ENCODE measurements at places on chromosomes 13 and 19.

GRCh38 chr13:48559638-48560320 is 26.9 kb upstream of the RCBTB2 start:
- DNase-seq: no peak

DNA sequence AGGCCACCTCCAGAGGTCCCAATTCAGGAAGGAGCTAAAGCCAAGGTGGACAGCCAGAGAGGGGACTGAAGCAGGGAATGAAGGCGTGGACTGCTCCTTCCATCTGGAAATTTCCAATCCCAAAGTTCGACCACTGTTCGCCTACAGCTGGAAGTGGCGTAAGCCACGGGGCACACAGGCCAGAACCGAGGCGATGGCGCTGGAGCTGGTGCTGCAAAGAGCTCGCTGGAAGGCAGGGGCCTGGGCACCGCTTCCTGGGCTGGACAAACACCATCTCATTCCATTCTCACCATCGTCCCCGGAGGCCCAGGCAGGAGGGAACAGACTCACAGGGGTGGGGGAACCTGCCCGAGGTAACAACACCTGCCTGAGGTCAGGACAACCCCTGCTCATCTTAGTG is 4.2 kb downstream of the MAP2K2 start:
- no peak for DNase-seq

DNA sequence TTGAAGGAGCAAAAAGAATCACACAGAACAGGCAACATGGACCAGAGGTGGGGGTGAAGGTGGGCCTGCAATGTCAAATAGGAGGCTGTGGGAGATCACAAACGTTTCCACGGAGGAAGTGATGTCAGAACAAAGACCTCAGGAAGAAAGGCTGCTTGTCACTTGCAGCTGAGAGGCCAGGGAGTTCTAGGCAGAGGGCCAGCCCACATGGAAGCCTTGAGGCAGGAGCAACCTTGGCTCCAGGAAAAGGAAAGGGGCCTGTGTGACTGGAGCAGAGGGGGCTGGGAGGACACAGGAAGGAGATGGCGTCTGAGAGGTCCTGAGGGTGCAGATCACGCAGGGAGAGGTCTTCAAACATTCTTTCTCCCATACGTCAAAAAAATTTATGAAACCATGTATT is 16.3 kb downstream of the ZNF160 start:
- no peak for DNase-seq

DNA sequence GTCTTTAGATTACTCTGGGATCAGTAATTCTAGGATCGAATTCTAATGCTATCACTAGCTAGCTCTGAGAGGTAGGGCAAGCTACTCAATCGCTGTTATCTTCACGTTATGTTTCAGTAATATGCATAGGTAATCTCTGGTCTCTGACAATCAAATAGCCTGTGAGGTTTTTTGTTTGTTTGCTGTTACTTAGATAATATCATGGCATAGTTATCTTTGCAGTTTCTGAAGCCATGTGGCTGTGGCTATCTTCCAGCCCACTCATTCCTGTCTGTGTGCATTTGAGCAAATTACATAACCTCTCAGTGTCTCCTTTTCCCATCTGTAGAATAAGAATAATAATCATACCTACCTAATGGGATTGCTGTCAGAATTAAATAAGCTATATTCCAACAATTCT is 330.2 kb downstream of the PCDH9 start:
- DNase-seq: no peak

DNA sequence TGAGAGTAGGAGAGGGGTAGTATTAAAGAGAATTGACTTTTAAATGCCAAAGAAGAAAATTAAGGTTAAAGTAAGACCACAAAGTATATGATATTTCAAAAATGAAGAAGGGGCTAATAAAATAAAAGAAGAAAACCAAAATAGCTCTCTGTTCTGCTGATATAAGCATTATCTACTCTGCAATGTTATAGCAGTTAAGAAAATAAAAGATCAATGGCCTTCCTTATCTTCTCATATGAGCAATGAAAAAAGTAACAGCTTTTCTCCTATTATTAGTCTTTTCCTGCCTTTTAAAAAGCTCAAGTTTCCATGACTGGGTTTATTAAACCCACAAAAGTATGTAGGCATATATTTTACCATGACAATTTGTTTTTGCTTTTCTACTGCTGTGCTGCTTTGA is 126.4 kb downstream of the TBC1D4 start:
- no peak for DNase-seq

- no peak for DNase-seq
Observed at GRCh38 chr13:45332036-45332830, 8.8 kb downstream of the TPT1 start.

- peak; percentile 76 for DNase-seq
Observed at GRCh38 chr19:53254411-53255341, at the start of gene ZNF677. TSS of gene ZNF677 (minus strand) at chr19:53254873. CDS start at chr19:53251550, 3,323 bp downstream.

DNA sequence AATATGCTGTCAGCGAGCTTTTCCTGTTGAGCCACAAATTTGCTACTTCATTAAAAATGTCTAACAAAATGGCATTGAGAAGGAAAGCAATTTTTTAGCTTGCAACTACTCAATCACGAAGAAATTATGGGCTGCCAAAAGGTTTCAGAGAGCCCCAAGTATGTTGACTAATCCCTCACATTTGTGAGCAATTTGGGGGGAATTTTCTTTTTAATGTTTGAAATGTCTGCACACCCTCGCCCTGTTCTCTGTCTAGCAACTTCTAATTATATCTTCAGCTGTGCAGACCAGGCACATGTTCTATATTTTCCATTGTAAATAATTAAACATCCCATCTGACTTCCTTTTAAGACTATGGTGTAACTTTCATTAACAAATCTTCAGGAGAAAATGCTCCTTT is 192.9 kb downstream of the DCT start:
- no peak for DNase-seq

- DNase-seq: no peak
Observed at GRCh38 chr13:105207572-105208293, 1327.7 kb downstream of the EFNB2 start.

- DNase-seq: no peak
Observed at GRCh38 chr13:76023652-76024051, 387.5 kb downstream of the LMO7 start.

DNA sequence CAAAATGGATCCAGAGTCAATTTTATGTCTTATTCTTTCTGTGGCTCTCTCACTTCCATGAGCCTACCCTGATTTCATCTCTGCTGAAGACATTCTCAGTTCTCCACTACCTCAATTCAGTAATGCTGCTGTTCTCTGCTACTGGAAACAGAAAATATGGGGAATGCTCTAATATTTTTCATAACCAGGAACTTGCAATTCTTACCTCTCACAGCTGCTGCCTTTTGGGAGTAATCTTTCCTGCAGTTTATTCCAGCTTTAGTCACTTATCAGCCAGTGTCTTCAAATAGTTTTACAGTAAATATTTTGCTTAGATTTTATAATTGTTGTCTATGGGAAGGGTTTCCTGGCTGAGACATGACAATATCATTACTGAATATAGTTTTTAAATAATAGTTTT is 145.1 kb upstream of the UFM1 start:
- DNase-seq: no peak
